ENCODE measurements at places on chromosomes 16 and 17.

GRCh38 chr17:72477491-72477890 lies 356.7 kb downstream of the SOX9 start:
- DNase-seq, result no peak

GRCh38 chr16:719815-720446 lies 1.0 kb upstream of the ANTKMT start:
- no peak for DNase-seq

DNA sequence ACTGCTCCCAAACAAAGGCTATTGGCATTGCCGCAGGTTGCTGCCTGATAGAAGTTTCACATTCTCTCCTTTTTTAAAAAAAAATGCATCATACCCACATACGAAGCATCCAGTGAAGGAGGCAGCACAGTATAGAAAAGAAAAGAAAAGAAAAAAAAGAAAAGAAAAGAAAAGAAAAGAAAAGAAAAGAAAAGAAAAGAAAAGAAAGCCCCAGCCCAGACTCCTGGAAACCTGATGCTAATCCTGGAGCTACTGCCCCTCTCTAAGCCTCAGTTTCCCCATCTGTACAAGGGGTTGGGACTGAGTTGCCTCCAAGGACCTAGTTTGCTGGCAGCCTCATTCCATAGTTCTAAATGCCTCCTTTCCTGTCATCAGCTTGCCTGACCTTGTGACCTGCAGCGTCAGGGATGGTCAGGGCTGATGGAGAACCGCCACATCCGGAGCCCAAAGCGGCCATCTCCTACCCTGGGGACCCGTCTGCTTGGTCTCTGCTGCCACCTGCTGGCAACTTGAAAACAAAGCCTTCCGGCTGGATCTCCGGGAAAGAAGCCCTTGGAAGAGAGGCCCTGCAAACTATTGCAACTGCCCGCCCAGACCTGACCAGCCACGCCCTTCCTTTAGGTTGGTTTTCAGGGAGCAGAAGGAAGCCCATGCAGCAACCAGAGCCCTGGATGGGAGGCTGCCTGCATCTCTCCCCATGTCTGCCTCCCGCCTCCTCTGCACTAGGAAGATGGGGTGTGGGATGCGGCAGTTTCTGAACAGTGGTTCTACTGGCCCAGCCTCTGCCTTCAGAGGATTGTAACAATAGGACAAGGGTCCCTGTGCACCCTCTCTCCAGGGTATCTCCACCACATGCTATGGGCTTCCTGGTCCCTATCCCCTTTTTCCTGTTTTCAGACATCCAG lies 13.0 kb downstream of the AIPL1 start:
- DNase-seq, result peak; percentile 91

GRCh38 chr17:80855948-80856862 lies 135.4 kb upstream of the CHMP6 start:
- peak; percentile 92 for DNase-seq

GRCh38 chr16:87535457-87535854 lies 42.6 kb upstream of the ZCCHC14 start:
- DNase-seq, result no peak

GRCh38 chr17:40363111-40363827 lies 1.3 kb downstream of the GJD3 start:
- DNase-seq, result no peak

DNA sequence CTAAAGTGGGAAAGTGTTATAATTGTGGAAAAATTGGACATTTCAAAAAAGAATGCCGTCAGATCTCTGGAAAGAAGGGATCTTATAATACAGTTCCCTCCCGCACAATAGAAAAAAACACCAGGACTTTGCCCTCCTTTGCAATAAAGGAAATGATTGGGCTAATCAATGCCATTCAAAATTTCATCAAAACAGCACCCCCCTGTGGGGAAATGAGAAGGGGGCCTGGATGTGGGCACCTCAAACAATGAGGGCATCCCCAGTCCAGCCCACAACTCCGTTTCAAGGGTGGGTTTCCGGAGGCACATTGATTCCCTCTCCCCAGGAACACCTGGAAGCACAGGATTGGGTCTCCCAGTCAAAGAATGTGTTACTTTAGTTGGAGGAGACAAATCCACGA lies 26.1 kb downstream of the CD300LG start:
- no peak for DNase-seq

- peak; percentile 86 for DNase-seq
Measured at GRCh38 chr16:29678691-29679267, at the start of gene QPRT. Gene QPRT, plus strand, starts transcription at chr16:29679180. Its CDS starts 18 bp downstream, at chr16:29679198.

DNA sequence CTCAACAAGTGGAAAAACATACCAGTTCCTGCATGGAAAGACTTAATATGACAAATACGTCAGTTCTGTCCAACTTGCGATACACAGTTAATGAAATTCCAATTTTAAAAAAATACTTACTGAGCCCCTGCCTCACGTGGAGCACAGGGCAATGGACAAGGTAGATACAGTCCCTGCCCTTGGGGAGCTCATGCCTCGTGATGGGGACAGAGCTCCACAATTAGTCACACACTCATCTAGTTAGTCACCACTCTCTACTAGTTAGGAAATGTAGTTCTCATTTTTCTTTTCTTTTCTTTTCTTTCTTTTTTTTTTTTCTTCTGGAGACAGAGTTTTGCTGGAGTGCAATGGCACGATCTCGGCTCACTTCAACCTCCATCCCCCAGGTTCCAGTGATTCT lies 74.7 kb upstream of the CDH5 start:
- no peak for DNase-seq

All from HTR-8/SVneo (cell line).